Stimulated activated CD4-positive, alpha-beta T cell treated with anti-CD3 and anti-CD28 coated beads, TNF-alpha, amount 100 ng/mL, for 48 hours (primary cell): ENCODE measurements at places on chromosomes 11 and 22.

- no peak for DNase-seq
Measured at GRCh38 chr22:23074451-23074850, 4.1 kb downstream of the GNAZ start.

DNA sequence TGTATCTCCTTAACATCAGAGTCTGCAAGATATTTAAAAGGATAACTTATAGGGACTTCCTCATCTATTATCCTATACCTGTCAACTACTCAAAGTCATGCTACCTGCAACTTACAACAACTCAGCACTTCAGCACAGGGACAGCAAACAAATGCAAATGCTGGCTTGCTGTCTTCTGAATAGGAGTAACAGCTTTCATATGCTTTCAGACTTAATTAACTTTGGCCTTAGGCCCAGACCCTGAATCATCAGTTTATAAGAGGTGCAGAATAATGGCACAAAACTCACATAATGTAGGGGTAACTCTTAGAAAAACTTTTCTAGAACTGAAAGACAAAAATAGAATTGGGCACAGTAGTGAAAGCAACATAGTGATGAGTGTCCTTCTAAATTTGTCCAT is 953.4 kb downstream of the DLG2 start:
- no peak for DNase-seq

DNA sequence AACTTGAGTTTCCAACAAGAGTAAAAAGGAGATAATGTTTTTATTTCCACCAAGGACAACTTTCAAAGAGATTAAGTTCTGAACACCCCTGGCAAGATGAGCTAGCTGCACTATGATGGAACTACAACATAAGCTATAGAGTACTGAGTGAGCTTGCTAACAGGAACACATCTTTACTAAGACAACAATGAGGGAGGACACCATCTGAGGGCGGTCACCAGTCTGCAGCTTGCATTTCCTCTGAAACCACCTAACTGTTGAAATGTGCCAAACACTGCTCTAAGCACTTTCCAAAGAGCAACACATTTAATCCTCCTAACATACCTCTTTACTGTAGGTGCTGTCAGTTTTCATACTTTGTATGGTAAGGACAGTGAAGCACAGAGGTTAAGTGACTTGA is 68.4 kb downstream of the TCF20 start:
- DNase-seq: no peak

GRCh38 chr11:66720223-66720898 is 8.7 kb downstream of the SPTBN2 start:
- DNase-seq: no peak

DNA sequence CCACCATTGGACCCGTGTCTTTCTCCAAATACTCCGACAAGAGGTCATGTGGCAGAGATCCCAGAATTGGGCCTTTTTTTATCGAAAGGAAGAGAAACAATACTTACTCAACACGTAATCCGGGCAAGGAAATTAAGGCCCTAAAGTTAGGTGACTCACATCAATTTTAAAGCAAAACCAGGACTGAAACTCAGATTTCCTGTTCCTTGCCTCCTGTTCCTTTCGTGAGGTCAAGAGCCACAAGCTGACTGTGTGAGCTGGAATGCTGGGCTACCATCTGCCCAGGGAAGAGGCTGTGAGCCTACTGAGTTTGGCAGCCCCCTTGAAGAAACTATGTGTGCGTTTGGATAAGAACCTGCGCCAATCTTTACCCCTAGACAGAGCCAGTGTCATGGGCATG is 27.1 kb upstream of the MRGPRX2 start:
- no peak for DNase-seq

GRCh38 chr22:37930270-37930951 is 23.0 kb downstream of the C22orf23 start:
- no peak for DNase-seq

DNA sequence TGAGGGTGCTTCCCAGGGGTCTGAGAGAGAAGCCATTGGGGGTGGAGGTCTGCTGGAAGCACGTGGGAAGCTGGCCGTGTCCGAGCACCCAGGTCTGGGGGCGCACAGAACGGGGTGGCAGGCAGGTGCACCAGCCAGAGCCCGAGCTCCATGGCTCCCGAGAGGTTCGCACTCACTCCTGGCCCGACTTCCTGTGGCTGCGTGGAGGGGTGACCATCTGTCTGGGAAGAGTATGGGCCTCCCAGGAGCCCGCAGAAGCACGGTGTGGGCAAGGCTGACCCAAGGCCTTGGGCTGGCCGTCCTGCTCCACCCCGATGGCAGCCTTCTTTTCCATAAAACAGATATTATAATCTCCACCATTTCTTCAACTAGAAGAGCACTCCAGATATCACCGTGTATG is 256.0 kb upstream of the B3GAT1 start:
- DNase-seq: no peak
